ENCODE measurements at places on chromosomes 7 and 10.

GRCh38 chr7:80636709-80637108, 1.7 kb upstream of the CD36 start:
- DNase-seq, result no peak

DNA sequence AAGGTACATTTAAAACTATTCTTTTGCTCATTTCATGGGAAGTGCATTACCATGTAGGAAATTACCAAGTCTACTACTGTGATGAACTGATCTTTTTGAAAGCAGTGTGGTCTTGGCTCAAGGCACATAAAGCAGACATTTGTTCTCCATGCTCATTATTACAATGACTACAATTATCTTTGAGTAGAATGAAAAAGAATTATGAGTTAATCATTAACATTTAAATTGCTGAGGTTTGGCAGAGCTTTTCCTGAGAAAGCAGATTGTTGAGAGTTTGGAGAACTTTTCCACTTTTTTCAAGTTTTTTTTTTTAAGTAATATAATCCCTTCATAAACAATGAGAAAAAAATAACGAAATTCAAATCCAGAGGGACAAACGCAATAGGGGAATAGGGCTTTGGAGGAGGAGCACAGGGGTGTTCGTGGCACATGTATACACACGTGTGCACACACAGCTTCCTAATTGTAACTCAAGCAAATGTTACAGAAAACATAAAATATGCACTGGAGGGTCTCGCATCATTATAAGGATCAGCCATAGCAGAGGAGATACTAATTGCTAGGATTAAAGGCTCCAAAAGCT, 8.9 kb upstream of the CUBN start:
- DNase-seq, result no peak

GRCh38 chr7:154950960-154951359, 52.0 kb downstream of the PAXIP1 start:
- no peak for DNase-seq

GRCh38 chr10:78310481-78311080, 276.9 kb downstream of the RPS24 start:
- DNase-seq, result no peak

DNA sequence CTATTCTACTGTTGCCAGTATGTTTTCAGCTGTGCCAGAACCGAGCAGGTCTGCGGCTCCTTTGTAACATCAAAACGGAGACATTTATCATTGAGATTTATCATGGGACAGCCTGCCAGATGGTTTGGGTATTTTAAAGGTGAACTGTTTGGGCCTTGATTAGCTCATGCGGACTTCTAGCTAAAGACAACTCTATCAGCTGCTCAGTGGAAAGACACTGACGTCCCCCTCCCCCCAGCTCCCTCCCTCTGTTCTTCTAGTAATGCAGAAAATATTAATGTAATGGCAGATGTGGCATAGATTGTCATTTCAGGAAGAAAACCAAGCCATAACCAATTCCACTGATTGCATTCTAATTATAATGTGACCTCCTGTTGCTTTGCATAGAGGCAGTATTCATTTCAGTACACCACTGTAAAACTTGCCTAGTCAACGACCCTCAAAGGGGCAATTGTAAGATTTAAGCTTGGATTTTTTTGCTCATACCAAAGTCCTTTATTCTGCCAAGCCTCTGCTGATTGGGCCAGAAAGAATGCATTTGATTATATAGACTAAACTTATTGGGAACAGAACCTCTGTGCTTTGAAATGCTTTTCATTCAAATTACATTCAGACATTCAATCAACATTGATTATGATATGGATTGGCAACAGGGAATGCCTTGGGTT, 966.8 kb downstream of the LRMDA start:
- DNase-seq, result no peak

DNA sequence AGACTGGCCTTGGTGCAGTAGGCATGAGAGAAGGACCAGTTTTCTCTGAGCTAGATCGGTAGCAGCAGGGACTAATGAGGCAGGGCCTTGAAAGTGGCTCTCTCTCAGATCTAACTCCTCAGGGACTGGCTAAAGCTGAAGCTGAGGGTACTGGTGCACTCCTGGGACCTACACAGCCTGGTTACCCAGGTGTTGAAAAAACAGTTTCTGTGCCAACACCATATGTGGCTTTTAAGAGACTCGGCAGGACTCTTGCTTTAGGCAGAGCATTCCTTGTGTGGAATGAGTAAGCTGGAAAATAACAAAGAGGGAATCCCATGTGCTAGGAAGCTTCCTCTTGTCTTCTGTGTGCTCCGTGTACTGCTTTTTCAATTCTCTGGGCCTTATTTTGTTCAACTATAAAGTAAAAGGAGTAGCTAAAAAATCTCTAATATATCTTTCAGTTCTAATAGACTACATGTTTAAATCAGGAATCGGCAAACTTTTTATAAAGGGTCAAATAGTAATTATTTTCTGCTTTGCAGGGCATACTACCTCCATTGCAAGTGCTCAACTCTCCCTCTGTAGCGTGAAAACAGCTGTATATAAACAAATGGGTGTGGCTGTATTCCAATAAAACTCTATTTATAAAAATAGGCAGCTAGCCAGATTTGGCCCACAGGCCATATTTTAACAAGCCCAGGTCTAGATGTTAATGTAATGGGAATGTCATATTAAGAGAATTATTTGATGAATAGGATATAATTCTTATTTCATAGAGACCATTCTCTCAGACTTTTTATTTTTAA, 186.1 kb upstream of the KAT6B start:
- no peak for DNase-seq

- no peak for DNase-seq
Observed at GRCh38 chr10:104220522-104220921, 11.6 kb downstream of the CFAP43 start.

DNA sequence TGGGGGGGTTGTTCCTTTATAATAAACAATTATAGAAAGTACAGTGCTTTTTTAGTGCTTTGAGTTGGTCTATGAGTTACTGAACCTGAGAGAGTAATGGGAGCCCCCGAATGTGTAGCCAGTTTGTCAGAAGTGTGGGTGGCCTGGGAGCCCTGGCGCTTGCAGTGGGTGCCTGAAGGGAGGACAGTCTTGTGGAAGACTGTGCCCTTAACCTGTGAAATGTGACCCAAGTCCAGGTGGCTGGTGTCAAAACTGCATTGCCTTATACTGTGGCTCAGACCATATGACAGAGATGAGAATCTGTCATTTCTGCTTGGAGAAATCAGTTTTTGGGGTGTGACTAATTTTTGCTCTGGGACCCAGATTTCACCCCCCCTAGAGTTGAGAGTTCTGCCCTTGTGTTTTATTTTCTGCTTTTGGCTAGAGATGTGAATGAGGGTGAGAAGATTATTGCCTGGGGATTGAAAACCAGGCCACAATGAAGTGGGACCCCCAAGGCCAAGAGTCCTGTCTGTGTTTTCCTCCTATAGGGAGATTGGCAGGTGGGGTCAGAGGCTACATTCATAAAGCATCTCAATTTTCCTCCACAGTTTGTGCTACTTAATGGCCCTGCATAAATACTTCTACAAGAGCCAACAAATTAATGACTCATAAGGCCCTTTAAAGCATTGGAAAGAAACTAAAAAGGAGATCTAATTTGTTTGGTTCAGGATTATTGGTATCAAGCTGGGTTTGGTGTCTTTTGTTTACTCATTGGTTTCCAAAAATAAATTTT, 24.1 kb upstream of the CARD11 start:
- no peak for DNase-seq

DNA sequence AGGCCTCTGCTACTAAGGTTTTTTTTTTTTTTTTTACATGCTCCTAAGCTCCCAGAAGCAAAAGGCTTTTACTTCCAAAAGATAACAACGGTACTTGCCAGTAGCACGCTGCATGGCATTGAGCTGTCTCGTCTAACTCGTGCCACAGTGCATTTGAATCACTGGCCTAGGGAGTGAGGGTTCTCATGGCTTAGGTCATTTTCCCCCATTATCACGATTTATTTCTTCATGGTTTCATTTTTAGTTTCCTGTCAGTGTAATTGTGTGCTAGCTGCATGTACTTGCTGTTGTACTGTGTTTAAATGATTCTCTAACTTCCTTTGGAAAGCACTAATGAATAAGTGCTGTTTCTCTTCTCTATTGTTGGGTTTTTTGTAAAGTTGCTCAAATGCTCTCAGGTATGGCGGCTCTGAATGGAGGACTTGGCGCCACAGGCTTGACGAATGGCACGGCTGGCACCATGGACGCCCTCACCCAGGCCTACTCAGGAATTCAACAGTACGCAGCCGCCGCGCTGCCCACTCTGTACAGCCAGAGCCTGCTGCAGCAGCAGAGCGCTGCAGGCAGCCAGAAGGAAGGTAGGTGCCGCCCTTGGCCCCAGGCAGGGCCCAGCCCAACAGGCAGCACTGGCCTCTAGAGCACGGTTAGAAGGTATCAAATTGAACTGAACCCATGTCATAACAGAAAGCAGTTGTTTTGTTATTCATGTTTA, 290.5 kb downstream of the USP6NL start:
- DNase-seq, result no peak

DNA sequence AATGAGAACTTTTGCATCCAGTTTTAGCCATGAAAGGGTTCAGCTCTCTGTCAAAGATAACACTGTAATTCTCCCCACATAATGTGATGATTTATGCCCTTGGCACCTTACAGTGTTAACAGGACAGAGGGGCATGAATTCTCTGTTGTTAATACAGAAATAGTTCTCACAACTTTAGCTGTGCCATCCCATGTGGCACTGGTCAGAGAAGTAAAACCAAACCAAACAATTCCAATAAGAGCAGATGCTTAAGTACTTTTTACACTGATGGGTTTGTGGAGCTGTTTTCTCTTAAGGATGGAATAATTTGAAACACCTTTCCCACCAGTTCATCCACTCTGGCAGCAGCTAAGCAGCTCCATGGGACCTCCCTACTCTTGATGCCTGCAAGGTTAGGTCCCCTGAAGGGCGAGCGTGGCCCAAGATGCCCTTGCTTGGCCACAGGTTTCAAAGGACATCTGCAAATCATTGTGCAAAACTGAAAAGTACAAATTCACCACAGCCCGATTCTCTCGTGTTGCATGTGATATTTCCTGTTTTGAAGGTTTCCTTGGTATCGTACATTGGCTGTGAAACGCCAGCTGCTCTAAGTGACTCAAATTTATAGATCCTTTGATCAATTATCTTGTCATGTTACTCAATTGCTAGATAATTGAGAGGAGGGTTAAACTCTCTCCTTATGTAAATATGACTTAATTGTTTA, 82.5 kb upstream of the CREB5 start:
- no peak for DNase-seq

GRCh38 chr7:121331574-121331973, 2.8 kb downstream of the WNT16 start:
- DNase-seq, result no peak

DNA sequence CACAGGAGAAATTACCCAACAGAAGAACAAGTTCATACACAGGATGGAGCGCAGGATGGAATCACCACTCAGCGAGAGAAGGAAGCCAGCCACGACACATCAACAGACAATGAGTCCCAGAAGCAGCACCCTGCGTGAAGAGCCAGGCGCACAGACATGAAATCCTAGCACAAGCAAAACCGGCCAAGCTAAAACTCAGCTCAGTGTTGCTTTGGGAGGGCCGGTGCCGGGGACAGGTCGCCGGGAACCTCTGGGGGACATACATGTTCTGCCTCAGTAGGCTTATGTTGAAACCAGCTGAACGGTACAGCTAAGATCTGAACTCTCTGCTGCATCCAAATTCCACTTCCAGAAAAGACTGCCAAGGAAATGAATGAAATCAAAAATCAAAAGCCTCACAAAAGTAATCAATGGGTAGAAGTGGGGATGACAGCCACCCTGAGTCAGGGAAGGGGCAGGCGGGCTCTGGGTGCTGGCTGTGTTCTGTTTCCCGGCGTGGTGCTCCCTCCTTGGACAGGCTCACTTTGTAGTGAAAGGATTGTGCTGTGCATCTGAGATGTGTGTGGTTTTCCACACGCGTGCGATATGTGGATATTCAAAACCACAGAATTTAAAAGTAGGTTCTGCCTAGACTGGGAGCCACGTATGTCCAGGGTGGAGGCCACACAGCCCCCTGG, 114.7 kb downstream of the PDGFA start:
- no peak for DNase-seq

DNA sequence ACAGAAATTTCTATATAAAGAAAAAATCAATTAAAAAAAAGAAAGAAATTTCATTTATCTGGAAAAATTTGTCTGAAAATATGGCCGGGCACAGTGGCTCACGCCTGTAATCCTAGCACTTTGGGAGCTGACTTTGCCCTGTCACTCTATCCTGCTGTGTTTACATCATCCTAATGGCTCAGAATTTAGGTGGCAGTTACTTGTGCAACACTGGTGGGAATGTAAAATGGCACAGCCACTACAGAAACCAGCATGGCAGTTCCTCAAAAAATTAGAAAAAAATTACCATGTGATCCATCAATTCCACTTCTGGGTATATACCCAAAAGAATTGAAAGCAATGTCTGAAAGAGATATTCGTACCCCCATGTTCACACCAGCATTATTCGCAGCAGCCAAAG, 405.2 kb upstream of the AUTS2 start:
- no peak for DNase-seq

- no peak for DNase-seq
Observed at GRCh38 chr10:132564249-132564605, 26.6 kb downstream of the INPP5A start.

GRCh38 chr10:72419241-72419640, 64.5 kb upstream of the DNAJB12 start:
- DNase-seq, result no peak

GRCh38 chr7:3712841-3713240, 411.8 kb downstream of the SDK1 start:
- DNase-seq, result no peak

GRCh38 chr10:49360271-49361177, 35.4 kb downstream of the DRGX start:
- DNase-seq, result no peak

- DNase-seq, result no peak
Observed at GRCh38 chr7:84294847-84295455, 100.4 kb upstream of the SEMA3A start.

DNA sequence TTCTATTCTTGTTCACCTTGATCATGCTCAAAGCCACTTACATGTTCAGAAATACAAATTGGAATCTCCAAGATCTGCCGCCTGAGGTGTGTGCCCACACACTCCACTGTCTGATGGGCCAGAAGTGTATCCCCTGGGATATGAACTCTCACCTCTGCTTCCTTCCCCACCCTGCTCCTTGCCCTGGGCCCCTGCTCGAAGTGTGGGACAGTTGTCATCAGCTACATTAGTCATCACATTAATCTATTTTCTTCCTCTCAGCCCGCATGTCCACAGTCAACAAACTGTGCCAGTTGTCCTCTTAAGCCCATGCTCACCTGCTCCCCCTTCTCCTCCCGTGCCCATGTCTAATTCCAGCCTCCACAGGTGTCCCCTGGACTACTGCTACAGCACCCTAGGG, 154.7 kb downstream of the PTPN20 start:
- DNase-seq, result no peak

- no peak for DNase-seq
Observed at GRCh38 chr10:79308969-79309665, 38.2 kb upstream of the PPIF start.

GRCh38 chr7:145729691-145730090, 386.9 kb upstream of the CNTNAP2 start:
- no peak for DNase-seq

- no peak for DNase-seq
Observed at GRCh38 chr7:16603633-16604032, 41.9 kb downstream of the ANKMY2 start.

GRCh38 chr7:463362-463781, 56.3 kb downstream of the PDGFA start:
- DNase-seq, result no peak
